Upper lobe of left lung (tissue), 6 donors: ENCODE measurements at places on chromosomes 6 and 20. TPM values are rescaled to one million over a fixed set of nuclear protein-coding genes. Genes with fewer than 3 reads are reported as not detected.

DNA sequence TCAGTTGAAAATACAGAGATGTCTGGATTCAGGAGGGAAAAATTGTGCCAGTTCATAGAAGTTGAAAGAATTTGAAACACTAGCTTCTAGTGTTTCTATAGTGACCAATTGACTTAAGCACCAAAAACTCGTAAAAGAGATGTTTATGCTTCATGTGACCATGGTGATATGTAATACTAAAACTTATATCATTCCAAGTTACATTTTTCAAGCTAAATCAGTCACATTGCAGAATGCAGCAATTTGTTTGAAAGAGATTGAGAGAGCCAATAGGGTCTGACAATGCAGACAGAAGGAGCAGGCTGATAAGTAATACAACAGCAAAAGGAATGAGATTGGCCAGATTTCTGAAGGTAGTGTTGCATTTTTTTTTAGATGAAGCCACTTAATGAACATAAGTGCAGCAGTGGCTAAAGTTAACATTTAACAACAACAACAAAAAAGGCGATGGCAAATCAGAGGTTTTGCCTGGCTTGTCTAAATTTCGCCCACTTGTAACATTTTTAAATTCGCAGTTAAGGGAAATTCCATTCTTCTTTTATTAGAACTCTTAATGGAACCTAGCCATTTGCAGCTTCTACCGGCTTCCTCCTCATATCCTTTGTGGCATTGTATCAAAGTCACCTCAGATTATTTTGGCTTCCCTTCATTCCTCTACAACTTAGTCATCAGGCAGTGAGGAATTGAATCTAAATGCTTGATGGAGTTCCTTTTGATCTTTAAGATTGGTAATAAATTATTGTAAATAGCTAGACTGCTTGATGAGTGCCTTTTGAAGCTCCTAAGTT, 484.0 kb upstream of the SOX4 start:
- no peaks in the 10 kb centered on the region for H3K36me3 ChIP-seq
- no peak overlapping the region for H3K27ac ChIP-seq
- no peak overlapping the region for H3K4me3 ChIP-seq
- no peak for DNase-seq

GRCh38 chr6:19157486-19157885, 679.7 kb upstream of the ID4 start:
- no peak for DNase-seq
- H3K36me3 ChIP-seq: no peaks in the 10 kb centered on the region
- no peak overlapping the region for H3K27ac ChIP-seq
- no peaks in the 10 kb centered on the region for H3K27me3 ChIP-seq
- H3K4me1 ChIP-seq: no peaks in the 10 kb centered on the region
- H3K4me3 ChIP-seq: no peak overlapping the region

The PNLDC1 gene
- total RNA-seq: 1.0 TPM

The TRIM15 gene
- total RNA-seq: not detected

The PPP2R5D gene
- total RNA-seq: 28.6 TPM

- DNase-seq: no peak
- no peaks in the 10 kb centered on the region for H3K36me3 ChIP-seq
- H3K27ac ChIP-seq: no peak overlapping the region
- no peaks in the 10 kb centered on the region for H3K4me1 ChIP-seq
- H3K4me3 ChIP-seq: no peak overlapping the region
- no peaks in the 10 kb centered on the region for H3K27me3 ChIP-seq
These were observed 71.3 kb downstream of the TULP4 start for GRCh38 chr6:158383542-158383941.

DNA sequence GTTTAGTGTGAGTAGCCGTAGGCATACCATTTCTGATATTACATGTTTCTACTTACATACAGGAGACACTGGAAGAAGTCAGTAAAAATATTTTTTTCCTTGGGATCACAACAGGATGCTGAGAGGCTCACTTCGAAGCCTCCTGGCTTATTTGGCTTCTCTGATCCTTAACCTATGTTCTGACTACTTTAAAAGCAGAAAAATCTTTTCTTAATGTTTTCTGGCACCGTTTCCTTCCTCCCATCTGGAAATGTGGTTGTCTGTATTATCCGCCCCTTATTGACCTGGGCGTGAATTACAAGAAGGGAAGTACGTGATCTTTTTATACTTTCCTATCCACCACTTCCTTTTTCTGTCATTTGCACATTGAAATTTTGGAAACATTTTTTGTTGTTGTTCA, 379.6 kb downstream of the COL12A1 start:
- H3K27me3 ChIP-seq: no peaks in the 10 kb centered on the region
- H3K4me3 ChIP-seq: no peak overlapping the region
- no peak overlapping the region for H3K27ac ChIP-seq
- H3K4me1 ChIP-seq: no peaks in the 10 kb centered on the region

The SLC22A2 gene
- total RNA-seq: not detected

The GFRAL gene
- total RNA-seq: not detected

DNA sequence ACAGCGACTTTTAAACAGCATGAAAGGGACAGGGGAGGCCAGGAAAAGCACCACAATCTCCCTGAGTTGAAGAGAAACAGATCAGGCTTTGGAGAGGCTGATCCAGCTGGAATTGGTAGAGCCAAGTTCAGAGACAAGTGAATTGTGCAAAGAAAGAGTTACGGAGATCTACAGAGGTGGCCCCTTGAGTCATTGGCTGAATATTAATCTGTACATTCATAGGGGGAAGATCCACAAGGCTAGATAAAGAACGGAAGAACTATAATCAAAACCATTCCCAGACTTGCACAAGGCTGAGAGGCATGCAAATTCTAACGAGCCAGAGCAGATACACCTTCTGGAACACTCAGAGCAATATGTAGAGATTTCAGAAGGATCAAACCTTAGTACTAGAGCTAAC, 14.2 kb upstream of the FOXQ1 start:
- H3K4me3 ChIP-seq: no peak overlapping the region
- no peak for DNase-seq
- no peak overlapping the region for H3K27ac ChIP-seq
- H3K36me3 ChIP-seq: no peaks in the 10 kb centered on the region
- H3K27me3 ChIP-seq: no peaks in the 10 kb centered on the region

The DSP gene
- 35.4 TPM for total RNA-seq

The NKAIN4 gene
- not detected for total RNA-seq

The VGLL2 gene
- total RNA-seq: not detected

DNA sequence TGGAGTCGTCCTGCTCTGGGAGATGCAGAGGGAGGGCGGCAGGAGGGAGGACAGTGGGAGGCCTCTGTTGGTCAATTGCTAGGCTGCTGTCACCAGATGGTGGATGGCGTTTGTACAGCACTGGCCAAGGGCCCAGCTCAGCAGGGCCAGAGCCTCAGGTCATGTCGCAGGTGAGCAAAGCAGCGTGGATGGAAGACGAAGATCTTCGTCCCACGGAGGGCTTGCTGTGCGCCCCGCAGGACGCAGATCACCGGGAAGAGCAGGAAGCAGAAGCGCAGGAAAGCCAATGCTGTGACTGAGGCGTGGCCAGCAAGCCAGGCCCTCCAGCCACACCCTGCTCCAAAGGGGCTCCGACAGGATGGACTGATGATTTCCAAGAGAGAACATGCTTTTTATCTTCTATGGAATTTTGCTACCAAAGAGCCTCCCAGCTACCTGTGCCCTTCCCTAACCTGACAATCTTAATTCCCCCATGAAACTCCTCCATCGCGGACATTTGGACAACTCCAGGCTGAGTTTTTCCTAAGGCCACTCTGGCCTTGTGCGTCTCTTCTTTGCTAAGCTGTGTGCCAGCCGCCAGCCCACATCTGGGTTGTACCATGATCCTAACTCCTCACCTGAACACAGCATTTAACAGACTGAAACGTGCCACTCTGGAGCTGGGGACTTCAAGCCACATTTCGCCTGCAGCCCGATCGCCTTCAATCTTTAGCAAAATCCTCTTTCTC, 3.5 kb upstream of the SLCO4A1 start:
- H3K36me3 ChIP-seq: no peaks in the 10 kb centered on the region
- H3K27ac ChIP-seq: no peak overlapping the region
- DNase-seq: peak; percentile 55

DNA sequence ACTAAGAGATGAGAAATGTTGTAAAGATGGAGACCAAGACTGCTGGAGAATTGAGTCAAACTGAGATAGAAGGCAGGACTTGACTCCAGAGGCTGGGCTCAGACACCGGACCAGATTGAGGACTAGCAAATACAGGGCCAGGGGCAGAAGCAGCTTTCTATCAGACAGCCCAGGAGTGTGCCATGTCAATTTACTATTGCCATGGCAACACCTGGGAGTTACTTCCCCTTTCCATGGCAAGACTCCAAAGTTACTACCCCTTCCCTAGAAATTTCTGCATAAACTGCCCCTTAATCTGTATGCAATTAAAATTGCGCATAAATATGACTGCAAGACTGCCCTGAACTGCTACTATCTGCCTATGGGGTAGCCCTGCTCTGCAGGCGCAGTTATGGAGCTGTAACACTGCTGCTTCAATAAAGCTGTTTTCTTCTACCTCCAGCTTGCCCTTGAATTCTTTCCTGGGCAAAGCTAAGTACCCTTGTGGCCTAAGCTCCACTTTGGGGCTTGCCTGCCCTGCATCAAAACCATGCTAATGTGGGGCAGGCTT, 90.1 kb upstream of the EDN1 start:
- H3K27me3 ChIP-seq: no peaks in the 10 kb centered on the region
- no peak overlapping the region for H3K4me3 ChIP-seq
- no peaks in the 10 kb centered on the region for H3K4me1 ChIP-seq
- DNase-seq: no peak

- no peak for DNase-seq
- no peaks in the 10 kb centered on the region for H3K36me3 ChIP-seq
- H3K27ac ChIP-seq: peak overlapping the region; percentile 99
- peaks cover 25% of the 10 kb centered on the region for H3K4me1 ChIP-seq
- H3K27me3 ChIP-seq: no peaks in the 10 kb centered on the region
- no peak overlapping the region for H3K4me3 ChIP-seq
These were observed 1.6 kb upstream of the SYNCRIP start for GRCh38 chr6:85644279-85644762.

GRCh38 chr6:52706001-52706400, 35.1 kb downstream of the TMEM14A start:
- H3K4me1 ChIP-seq: no peaks in the 10 kb centered on the region
- no peak overlapping the region for H3K27ac ChIP-seq
- no peaks in the 10 kb centered on the region for H3K27me3 ChIP-seq
- no peak for DNase-seq
- H3K36me3 ChIP-seq: no peaks in the 10 kb centered on the region
- H3K4me3 ChIP-seq: no peak overlapping the region

The PACRG gene
- total RNA-seq: 0.52 TPM

GRCh38 chr20:32168184-32168910, 39.2 kb downstream of the PLAGL2 start:
- DNase-seq: no peak
- H3K4me3 ChIP-seq: no peak overlapping the region
- peaks cover 37% of the 10 kb centered on the region for H3K36me3 ChIP-seq
- no peak overlapping the region for H3K27ac ChIP-seq
- H3K4me1 ChIP-seq: no peaks in the 10 kb centered on the region

DNA sequence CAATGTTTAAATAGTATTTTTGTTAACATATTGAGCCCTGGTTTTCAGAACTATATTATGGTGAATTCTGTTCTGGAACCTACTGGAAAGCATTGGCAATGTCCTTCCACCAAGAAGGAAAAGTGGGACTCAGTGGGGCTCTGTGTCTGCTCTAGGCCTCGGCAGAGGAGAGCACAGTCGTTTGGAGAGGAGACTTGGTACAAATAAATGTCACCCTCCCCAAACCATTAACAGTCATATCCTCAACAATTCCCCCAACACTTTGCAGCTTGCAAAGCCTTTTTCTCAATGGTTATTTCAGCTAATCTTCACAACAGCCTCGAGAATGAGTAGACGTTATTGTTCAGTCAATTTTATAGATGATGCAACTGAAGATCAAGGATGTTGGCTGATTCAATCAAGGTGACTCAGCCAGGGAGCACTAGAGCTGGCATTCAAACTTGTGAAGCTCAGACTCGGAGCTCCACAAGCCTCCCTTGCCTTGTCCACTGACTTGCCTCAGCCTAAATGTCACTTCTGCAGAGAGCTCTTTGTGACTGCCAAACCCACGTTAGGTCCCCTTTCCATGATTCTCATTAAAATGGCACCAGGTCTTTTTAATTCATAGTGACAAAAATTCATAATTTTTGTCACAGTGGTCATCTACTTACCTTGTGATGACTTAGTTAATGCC, 60.6 kb downstream of the TOX2 start:
- no peak overlapping the region for H3K27ac ChIP-seq
- H3K36me3 ChIP-seq: no peaks in the 10 kb centered on the region
- H3K4me1 ChIP-seq: no peaks in the 10 kb centered on the region

The NFYA gene
- 18.6 TPM for total RNA-seq

- H3K4me1 ChIP-seq: no peaks in the 10 kb centered on the region
- H3K27ac ChIP-seq: no peak overlapping the region
- no peaks in the 10 kb centered on the region for H3K36me3 ChIP-seq
- H3K27me3 ChIP-seq: no peaks in the 10 kb centered on the region
These were observed 130.8 kb downstream of the TAF4 start for GRCh38 chr20:61934716-61935530.

GRCh38 chr20:63501818-63502670, 3.2 kb upstream of the EEF1A2 start:
- H3K4me3 ChIP-seq: no peak overlapping the region
- H3K4me1 ChIP-seq: peaks cover 14% of the 10 kb centered on the region
- peak; percentile 68 for DNase-seq
- no peaks in the 10 kb centered on the region for H3K36me3 ChIP-seq
- peaks cover 33% of the 10 kb centered on the region for H3K27me3 ChIP-seq

The HTR1E gene
- total RNA-seq: not detected

The TRIM10 gene
- total RNA-seq: 1.4 TPM

The PGBD1 gene
- total RNA-seq: 3.1 TPM

DNA sequence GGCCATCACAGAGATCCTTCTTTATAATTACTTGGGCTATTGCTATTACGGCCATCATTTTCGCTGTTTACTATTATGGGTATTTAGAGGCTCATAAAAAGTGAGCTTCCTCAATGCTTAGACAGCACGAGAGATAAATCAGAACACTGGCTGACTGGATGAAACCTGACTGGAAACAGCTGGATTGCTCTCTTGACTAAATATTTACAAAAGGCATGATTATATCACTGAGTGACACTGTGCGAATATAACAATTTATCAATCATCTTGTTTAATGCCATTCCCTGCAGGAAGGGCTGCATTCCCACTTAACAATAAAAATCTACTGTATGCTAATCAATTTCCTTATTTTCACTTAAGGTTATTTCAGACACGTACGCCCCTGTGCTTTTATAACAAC, 260.1 kb upstream of the ARID1B start:
- no peak for DNase-seq
- H3K27me3 ChIP-seq: no peaks in the 10 kb centered on the region
- H3K4me1 ChIP-seq: peaks cover 6% of the 10 kb centered on the region
- H3K27ac ChIP-seq: no peak overlapping the region
- no peak overlapping the region for H3K4me3 ChIP-seq

- H3K27ac ChIP-seq: no peak overlapping the region
- H3K36me3 ChIP-seq: no peaks in the 10 kb centered on the region
- H3K4me3 ChIP-seq: no peak overlapping the region
- H3K4me1 ChIP-seq: peaks cover 24% of the 10 kb centered on the region
These were observed 88.0 kb upstream of the ELOVL5 start for GRCh38 chr6:53436526-53437303.

The SUMO4 gene
- total RNA-seq: 8.4 TPM

GRCh38 chr6:28657769-28658465, 132.2 kb downstream of the GPX5 start:
- no peak overlapping the region for H3K27ac ChIP-seq
- no peaks in the 10 kb centered on the region for H3K36me3 ChIP-seq
- H3K4me3 ChIP-seq: no peak overlapping the region

The TFAP2B gene
- 1.0 TPM for total RNA-seq
